ENCODE measurements at places on chromosomes 4 and X.

DNA sequence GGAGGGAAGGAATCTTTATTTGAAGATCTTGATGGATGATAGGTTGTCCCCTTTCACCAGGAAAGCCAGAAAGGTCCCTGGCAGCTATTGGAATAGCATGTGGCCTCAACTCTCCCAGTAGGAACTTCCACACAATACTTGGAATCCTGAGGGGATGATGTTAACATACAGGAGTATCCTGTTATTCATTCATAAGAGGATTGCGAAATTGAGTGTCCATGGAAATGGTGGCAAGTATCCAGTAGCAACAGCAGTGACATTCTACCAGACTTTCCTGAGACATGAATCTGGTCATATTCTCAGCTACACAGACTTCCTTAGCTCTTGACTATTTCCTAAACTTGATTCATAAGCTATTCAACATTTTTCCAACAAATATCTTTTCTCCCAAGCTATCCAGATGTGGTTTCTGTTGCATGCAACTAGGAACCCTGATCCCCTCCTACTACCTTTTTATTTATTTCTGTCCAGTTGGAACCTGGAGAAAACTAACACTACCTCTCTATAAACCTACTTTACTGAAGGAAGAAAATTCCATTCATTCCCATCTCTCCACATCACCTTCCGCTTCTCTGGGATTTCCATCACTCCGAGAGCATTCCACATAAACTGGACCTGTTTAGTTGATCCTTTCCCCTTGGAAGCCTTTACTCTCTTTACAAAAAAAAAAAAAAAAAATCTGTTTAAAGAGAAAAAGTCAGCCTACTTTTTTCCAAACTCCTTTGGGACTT, 101.8 kb downstream of the ANXA5 start:
- no peak for DNase-seq

DNA sequence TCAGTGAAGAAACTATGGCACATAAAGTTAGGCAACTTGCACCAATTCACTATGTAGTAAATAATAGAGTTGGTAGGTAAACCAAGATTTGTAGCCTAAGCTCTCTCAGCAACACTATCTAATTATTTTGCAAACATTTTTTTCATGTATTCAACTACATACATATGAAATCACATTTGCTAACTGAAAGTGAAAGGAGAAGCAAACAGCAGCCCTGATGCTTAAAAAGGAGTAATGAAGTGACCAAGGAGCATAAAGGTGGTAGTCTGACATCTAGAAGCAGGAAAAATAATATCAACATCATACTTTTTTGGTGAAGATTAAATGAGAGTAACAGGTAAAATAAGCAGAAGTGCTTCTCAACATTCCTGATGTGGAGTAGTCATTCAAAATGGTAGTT, 603.7 kb downstream of the GRXCR1 start:
- DNase-seq, result no peak

- DNase-seq, result no peak
Measured at GRCh38 chr4:43842594-43842993, 606.0 kb downstream of the KCTD8 start.

DNA sequence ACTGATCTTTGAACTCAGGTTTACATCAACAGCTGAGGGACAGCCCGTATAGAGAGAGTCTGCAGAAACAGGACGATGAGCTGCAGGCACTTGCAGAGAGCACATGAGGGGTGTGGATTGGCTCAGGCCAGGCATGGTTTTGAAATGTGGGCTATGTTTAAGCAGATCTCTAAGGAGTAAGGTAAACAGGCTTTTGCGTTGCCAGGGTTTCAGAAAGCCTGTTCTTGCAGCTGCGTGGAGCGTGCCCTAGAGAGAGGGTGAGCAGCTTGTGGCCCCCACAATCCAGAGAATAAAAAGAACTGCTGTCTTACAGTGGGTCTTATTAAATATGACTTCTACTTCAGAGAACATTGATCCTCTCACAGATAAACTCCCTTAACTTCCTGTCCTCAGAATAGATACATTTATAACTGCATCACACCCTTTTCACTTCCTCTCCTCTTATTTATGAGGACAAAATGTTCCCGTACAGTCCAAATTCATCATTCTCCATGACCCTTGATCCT, 64.1 kb downstream of the TMA16 start:
- DNase-seq, result no peak

DNA sequence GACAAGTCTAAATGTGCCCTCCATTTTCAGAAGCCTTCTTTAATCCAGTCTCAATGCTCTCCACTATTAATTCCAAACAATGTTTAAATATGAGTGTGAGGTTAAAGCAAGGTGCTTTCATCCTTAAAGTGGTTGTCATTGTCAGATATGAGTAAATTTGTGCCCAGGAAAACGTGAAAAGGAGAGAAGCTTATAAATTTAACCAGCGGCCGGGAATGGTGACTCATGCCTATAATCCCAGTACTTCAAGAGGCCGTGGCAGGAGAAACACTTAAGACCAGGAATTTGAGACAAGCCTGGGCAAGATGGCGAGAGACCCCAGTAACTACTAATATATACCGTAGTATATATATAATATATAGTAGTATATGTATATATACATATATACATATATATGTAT, 270.0 kb downstream of the ARHGAP24 start:
- no peak for DNase-seq

- DNase-seq, result no peak
Measured at GRCh38 chr4:166657261-166657660, 577.0 kb downstream of the SPOCK3 start.

GRCh38 chr4:90127223-90127705, at the start of gene CCSER1:
Gene CCSER1 (plus strand): TSS chr4:90127394.
- peak; percentile 72 for DNase-seq

- no peak for DNase-seq
Measured at GRCh38 chr4:80171251-80171650, 26.1 kb upstream of the PRDM8 start.

GRCh38 chr4:188660796-188661195, 521.6 kb downstream of the TRIML1 start:
- DNase-seq, result no peak

GRCh38 chr4:184806229-184806550, 19.6 kb downstream of the ACSL1 start:
- no peak for DNase-seq

GRCh38 chr4:181017038-181017437, 1226.2 kb upstream of the TENM3 start:
- no peak for DNase-seq

GRCh38 chr4:22238742-22239141, 277.1 kb downstream of the ADGRA3 start:
- DNase-seq, result no peak

DNA sequence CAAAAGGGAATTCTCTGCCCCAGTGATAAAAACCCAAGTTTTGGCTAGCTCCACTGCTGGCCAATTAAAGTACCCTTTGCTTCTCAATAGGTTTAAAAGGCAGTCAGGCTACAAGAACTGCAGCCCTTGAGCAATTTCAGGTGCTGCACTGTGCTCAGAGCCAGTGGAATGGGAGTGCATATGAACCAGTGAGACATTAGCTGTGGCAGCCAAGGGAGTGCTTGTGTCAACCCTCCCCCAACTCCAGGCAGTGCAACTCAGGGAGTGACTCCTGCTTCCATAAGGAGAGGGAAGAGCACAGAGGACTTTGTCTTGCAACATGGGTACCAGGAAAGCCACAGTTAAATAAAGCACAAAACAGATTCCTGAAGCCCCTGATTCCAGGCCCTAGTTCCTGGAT, 61.6 kb upstream of the VAMP7 start:
- no peak for DNase-seq

DNA sequence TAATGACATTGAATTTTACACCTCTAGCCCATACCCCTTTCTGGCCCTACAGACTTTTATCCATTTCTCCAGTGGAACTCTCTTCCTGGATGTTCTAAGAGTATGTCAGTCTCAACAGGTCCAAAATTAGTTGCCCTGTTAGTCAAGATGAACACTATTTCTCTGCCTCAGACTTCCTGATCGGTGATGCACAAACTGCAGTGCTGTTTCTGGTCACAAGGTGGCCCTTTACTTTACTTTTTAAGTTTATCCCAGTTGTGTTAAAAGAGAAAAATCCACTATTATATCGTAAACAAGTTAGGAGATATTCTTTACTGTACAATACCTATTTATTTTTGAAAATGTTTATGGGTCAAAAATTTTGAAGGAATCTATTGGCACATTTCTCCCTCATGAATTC, 13.1 kb downstream of the TCEAL7 start:
- peak; percentile 55 for DNase-seq

GRCh38 chr4:141469392-141469791, 167.0 kb upstream of the IL15 start:
- DNase-seq, result no peak

GRCh38 chr4:40283968-40284367, 51.2 kb upstream of the CHRNA9 start:
- no peak for DNase-seq

GRCh38 chr4:89509708-89510281, 202.2 kb upstream of the GPRIN3 start:
- DNase-seq, result no peak

GRCh38 chr4:128468123-128468989, 180.7 kb upstream of the PGRMC2 start:
- peak; percentile 19 for DNase-seq

DNA sequence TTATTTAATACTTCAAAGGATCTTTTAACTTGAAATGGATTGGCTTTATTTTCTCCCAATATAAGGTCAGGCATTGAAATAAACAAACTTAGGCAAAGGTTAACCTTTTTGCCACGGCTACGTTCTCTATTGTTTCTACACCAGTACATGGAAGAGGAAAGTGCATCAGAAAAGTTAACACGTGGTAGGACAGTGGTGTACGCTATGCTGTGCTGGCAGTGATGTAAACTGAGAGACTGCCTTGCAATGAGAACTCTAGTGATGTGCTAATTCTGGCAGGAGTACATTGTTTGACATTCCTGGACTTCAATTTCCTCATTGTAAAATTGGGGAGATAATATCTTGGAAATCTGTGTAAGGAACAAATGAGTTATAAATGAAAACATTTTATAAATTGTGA, 208.2 kb downstream of the TMA16 start:
- no peak for DNase-seq

DNA sequence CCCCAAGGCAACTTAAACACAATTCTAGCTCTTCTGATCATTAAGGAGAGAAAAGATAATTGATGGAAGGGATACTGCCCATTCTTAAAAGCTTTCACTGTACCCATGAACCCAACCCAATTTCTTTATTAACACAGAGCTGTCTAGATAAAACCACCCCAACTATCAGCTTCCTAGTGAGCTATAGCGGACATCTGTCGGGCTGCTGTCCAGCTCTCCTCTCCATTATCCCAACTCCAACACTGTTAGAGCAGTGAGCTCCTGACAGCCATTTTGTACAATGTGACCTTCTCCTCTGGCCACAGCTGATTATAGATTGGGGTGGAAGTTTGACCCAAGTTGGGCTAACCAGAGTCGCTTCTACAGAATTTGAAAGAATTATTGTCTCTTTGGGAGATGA, 66.1 kb downstream of the HADH start:
- no peak for DNase-seq

DNA sequence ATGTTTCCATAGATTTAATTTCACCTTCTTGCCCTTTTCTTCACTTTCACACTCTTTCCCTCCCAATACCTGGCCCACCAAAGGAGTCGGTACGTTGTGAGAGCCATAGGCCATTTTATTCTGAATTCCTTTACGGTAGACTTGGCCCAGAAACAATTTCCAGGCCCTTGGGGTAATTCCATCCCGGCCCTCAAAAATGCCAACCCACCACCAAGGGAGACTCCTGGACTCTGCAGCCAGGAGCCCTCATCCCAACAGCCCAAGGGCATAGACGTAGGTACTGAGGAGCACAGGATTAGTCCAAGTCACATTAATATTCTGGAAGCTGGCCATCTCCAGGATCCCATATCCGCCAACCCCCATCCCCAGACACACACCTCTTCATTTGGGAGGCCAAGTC, 102.9 kb downstream of the LIMCH1 start:
- no peak for DNase-seq

DNA sequence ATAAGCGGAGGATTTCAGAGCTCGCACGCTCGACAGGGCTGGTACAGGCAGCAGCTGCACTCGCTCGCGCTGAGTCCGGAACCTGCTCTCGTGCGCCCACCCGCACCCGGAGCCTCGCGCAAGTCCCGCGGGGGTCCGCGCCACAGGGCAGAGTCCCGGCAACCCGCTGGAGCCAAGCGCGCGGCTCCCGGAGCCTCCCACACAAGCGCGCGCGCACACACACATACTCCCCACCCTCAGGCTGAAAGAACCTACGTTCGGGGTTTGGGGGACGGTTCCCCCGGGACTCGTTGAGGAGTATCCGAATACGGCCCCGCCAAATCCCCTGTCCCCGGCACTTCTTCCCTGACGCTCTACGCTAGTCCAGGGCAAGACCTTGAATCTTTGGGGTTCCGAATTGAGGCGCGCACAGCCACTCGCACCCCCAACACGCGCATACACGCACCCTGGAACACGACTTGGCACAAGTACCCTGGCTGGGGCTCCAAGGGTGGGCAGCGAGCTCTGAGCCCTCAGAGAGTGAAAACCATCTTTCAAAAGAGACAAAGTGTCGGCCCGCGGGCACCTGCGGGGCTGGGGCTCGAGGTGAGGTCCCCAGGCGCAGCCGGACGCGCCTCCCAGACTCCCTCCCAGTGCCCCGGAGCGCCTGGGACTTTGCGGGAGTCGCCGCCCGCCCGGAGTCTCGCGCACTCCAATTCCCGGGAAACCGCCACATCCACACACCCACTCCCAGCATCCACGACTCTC, 952 bp downstream of the ANOS1 start:
- DNase-seq, result no peak

GRCh38 chr4:8368998-8369397, 71.5 kb downstream of the ACOX3 start:
- DNase-seq, result no peak

DNA sequence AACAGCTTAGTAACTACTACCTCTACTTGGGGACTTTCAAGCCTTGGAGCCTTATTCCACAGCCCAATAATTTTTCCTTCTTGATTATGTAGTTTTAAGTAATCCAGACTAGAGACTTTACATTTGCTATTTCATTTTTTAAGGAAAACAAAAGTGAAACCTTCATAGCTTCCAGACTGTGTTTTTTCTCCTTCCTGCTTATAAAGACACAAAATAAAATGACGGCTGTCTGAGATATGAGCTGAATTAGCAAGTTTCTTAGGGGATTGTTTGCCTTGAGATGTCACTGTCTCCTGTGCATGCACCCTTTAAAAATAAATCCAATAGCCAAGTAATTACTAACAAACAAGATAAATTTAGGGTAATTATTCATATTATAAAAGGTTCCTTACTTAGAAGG, 78.8 kb upstream of the PACRGL start:
- no peak for DNase-seq

GRCh38 chr4:185275501-185275900, 66.1 kb downstream of the SNX25 start:
- DNase-seq, result no peak

- DNase-seq, result no peak
Measured at GRCh38 chr4:87087420-87087819, 133.0 kb downstream of the KLHL8 start.

Data from ovary (tissue), 10 donors.